Astrocyte (in vitro differentiated cells and primary cell): ENCODE measurements at places on chromosomes 6 and 20. TPM values are rescaled to one million over a fixed set of nuclear protein-coding genes. Genes with fewer than 3 reads are reported as not detected.

The AGER gene
- total RNA-seq = 7.5 and 9.9 TPM in 2 replicates

The ZNF334 gene
- 8.5 and 9.3 TPM in 2 replicates for total RNA-seq

The FGD2 gene
- not detected in 2 replicates for total RNA-seq

The DEFB132 gene
- total RNA-seq = not detected in 2 replicates

The ENPP5 gene
- 1.4 and 1.8 TPM in 2 replicates for total RNA-seq

The CTAGE9 gene
- not detected in 2 replicates for total RNA-seq

The BFSP1 gene
- 3.7 and 4.2 TPM in 2 replicates for total RNA-seq

The HLA-DRB1 gene
- total RNA-seq = 0.93 and 1.5 TPM in 2 replicates

The KCNB1 gene
- 0.38 and 0.48 TPM in 2 replicates for total RNA-seq

The TCP11 gene
- not detected in 2 replicates for total RNA-seq

DNA sequence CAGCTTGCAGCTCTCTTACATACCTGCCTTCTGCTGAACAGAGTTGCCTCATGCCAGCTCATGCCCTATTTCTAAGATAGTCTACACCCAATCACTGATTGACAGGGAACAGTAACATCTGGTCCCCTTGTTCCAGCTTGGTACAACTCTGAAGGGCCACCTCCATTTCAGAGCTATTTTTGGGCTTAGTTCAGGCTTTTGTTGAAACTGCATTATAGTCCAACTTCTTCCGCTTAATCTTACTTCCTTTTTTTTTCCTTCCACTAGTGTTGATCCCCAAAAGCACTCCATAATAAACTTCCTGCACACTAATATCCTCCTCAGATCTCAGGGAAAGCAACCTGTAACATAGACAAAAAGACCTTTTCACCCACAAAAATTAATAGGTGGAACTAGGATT is 65.7 kb upstream of the TNFRSF21 start:
- no peaks in the 10 kb centered on the region for H3K36me3 ChIP-seq
- H3K27ac ChIP-seq = no peak overlapping the region
- H3K27me3 ChIP-seq = peaks cover 2% of the 10 kb centered on the region

DNA sequence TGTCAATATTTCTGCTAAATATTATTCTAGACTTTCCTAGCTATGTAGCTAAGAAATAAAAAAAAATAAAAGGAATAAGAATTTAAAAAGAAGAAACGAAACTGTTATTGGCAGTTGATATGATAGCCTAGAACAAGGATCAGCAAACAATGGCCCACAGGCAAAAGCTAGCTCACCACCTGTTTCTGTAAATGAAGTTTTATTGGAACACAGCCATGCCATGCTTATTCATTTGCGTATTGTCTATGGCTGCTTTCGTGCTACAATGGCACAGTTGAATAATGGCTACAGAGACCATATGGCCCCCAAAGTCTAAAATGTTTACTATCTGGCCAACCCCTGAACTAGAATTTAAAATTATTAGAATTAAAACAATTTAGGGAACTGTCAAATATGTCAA is 952.6 kb upstream of the MAP3K7 start:
- no peaks in the 10 kb centered on the region for H3K36me3 ChIP-seq
- H3K27me3 ChIP-seq = no peaks in the 10 kb centered on the region
- H3K4me1 ChIP-seq = no peaks in the 10 kb centered on the region
- H3K27ac ChIP-seq = no peak overlapping the region
- no peak for DNase-seq

DNA sequence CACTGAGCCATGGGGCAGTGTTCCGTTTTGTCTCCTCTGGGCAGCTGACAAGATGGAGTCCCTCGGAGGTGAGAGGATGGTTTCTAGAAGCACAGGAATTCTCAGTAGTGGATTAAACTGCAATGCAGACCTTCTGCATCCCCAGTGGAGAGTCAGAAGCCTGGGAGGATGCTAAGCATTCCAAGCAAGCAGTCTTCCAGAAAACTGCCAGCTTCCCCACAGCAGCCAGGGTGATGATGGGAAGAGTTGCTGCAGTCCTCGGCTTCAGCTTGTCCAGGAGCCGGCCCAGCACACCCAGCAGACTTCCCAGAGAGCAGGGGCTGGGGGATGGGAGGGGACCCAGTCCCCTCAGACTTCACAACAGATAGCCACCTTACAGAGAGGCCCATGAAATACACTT is 163.6 kb downstream of the LY86 start:
- no peaks in the 10 kb centered on the region for H3K27me3 ChIP-seq
- no peak overlapping the region for H3K27ac ChIP-seq
- H3K4me1 ChIP-seq = peaks cover 7% of the 10 kb centered on the region
- H3K36me3 ChIP-seq = no peaks in the 10 kb centered on the region
- no peak overlapping the region for H3K4me3 ChIP-seq

- H3K27me3 ChIP-seq = peaks cover 11% of the 10 kb centered on the region
- no peaks in the 10 kb centered on the region for H3K36me3 ChIP-seq
- H3K4me3 ChIP-seq = no peak overlapping the region
- DNase-seq = no peak
- H3K4me1 ChIP-seq = no peaks in the 10 kb centered on the region
These were observed 98.2 kb downstream of the SMOC2 start for GRCh38 chr6:168538892-168539811.

DNA sequence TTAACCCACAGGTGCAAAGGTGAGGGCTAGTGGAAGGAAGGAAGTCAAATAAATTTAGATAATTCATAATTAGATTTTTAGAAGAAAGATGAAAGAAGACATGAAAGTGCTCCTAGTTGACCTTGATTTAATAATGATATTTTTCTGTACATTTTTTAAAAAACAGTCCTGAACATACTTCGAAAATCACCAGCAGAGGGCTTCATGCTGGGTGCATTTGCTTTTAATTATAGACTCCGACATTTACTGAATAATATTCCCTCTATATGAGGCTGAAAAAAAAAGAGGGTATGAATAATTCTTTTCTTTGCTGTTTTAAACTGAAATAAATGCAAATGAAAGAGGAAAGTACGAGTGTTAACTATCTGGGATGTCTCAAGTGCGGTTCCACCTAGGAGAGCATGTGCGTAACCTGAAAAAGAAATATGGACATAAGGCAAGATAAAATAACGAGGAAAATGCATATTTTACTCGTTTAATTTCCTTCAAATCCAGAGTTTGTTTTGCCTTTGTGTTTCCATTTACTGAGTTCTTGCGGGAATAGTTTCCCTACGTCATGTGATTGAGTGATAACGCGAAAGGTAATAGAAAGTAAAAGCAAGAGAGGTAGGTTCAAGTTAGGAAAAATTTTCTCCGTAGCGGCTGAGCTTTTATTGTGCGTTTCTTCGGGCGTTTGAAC is 3.1 kb upstream of the TFAP2B start:
- H3K27ac ChIP-seq = no peak overlapping the region
- no peak for DNase-seq
- peaks cover 3% of the 10 kb centered on the region for H3K4me1 ChIP-seq
- peaks cover 36% of the 10 kb centered on the region for H3K27me3 ChIP-seq
- H3K36me3 ChIP-seq = no peaks in the 10 kb centered on the region
- H3K4me3 ChIP-seq = peak overlapping the region; percentile 61

- H3K36me3 ChIP-seq = no peaks in the 10 kb centered on the region
- H3K27me3 ChIP-seq = no peaks in the 10 kb centered on the region
- no peak for DNase-seq
- H3K4me1 ChIP-seq = no peaks in the 10 kb centered on the region
- no peak overlapping the region for H3K27ac ChIP-seq
These were observed 74.1 kb downstream of the FAM83B start for GRCh38 chr6:54920628-54921027.

DNA sequence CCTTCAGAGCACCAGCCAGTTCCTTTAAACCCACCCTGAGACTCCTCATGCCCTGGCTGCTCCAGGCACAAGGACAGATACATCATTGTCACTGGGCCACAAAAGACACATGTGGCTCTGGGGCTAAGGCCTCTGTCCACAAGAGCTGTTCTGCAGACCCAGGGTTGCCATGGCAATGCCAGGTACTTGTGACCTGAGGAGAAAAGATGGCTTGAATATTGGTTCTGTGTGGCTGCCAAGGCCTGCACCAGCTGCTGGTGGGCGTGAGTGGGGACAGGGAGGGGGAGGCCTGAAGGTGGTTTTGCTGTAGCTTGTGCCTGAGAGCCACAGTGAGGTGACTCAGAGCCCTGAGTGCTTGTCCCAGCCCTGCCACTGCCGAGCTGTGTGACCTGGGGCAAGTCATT is 31.8 kb downstream of the SAYSD1 start:
- H3K27me3 ChIP-seq = no peaks in the 10 kb centered on the region
- DNase-seq = no peak
- no peaks in the 10 kb centered on the region for H3K4me1 ChIP-seq
- H3K4me3 ChIP-seq = no peak overlapping the region
- H3K36me3 ChIP-seq = no peaks in the 10 kb centered on the region

DNA sequence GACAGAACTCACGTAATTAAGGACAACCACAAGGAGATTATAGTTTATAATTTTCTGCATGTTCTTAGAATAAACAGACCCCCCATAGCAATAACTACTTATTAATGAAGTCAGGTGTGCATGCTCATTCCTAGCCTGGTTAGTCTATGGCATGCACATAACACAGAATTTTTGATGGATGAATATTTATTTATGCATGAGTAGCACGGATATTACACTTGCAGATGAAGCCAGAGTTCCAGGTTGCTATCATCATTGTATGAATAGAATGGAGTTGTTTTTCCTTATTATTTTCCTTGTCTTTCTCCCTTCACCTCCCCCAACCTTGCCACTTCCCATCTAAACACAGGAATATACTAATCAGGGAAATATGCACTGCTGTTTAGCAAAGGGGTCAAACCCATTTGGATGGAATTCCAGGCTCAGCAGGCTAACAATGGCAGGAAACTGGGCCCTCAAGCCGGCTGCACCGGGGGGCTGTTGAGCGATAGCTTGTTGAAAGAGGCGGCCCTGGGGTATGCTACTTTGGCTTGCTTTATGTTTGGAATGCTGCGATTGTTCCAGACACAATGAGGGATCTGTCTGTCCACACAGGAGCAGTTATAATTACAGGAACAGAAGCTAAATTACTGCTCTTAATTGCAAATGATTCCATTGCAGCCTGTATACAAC is 112.6 kb downstream of the TMEM170B start:
- no peaks in the 10 kb centered on the region for H3K27me3 ChIP-seq
- no peak overlapping the region for H3K4me3 ChIP-seq
- H3K36me3 ChIP-seq = no peaks in the 10 kb centered on the region
- H3K4me1 ChIP-seq = peaks cover 46% of the 10 kb centered on the region
- H3K27ac ChIP-seq = peak overlapping the region; percentile 91
- peak; percentile 89 for DNase-seq

DNA sequence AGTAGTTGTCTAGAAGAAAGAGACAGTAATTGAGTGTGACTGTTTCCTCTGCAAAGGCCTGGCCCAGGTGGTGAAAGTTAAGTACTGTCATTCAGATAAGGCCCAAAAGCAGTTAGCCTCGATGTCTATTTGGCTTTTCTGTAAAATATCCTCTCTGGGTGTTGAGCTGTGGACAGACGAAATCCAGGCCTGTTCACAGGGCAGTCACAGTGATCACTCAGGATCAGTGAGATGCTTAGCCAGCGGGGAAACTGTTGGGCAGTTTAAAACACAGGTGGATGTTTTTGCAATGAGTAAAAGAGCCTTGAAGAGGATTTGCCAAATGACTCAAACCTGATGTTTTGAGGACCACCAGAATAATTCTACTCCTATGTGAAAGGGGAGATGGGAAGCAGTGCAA is 22.0 kb upstream of the PRDM1 start:
- DNase-seq = no peak
- H3K4me1 ChIP-seq = peaks cover 8% of the 10 kb centered on the region
- H3K36me3 ChIP-seq = no peaks in the 10 kb centered on the region
- no peak overlapping the region for H3K4me3 ChIP-seq
- peak overlapping the region; percentile 3 for H3K27ac ChIP-seq

DNA sequence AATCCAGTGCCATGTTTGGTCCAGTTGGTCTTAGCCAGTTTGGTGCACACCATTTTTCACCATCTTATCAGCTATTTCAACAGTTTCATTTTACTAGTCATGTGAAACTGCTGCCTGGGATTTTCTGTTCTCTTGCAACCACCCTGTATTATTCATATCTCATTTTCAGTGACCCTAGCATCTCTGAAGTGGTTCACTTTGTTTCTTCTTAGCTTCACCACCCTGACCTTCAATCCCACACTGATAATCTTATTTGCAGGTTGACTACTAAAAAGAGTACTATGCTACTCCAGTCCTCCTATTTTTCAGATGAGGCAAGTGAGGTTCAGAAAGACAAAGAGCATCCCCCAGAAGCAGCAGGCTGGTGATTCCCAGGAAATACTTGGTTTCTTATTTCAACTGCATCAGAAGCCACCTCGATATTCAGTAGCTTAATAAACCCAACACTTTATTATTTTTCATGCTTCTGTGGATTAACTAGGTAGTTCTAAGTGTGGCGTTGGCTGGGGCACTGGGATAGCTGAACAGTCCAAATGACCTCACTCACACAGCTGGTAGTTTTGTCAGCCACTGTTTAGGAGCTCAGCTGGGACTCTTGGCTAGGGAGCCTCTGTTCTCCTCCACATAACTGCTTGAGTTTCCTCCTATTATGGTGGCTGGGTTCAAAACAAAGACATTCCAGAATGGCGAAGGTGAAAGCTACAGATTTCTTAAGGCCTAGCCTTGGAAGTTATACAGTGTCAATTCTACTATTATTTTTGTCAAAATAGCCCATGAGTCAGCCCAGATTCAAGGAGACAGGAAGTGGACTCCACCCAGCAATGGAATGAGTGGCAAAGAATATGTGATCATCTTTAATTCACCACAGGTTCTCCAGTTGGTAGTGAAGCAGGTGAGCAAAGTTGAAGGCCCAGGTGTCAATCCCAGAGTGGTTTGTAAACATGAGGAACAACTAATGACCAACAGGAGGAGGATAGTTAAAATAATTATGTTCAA is 40.6 kb downstream of the BPIFB4 start:
- no peak overlapping the region for H3K27ac ChIP-seq
- no peaks in the 10 kb centered on the region for H3K4me1 ChIP-seq
- H3K36me3 ChIP-seq = no peaks in the 10 kb centered on the region

- no peak overlapping the region for H3K4me3 ChIP-seq
- H3K4me1 ChIP-seq = no peaks in the 10 kb centered on the region
- no peaks in the 10 kb centered on the region for H3K27me3 ChIP-seq
- DNase-seq = no peak
- no peak overlapping the region for H3K27ac ChIP-seq
- no peaks in the 10 kb centered on the region for H3K36me3 ChIP-seq
These were observed 246.1 kb upstream of the RIN2 start for GRCh38 chr20:19511931-19512330.

- H3K36me3 ChIP-seq = no peaks in the 10 kb centered on the region
- H3K27me3 ChIP-seq = no peaks in the 10 kb centered on the region
- H3K4me1 ChIP-seq = no peaks in the 10 kb centered on the region
- no peak overlapping the region for H3K4me3 ChIP-seq
- no peak overlapping the region for H3K27ac ChIP-seq
These were observed 689.7 kb downstream of the EPM2A start for GRCh38 chr6:145045582-145045981.

GRCh38 chr20:32962053-32962452 is 42.2 kb downstream of the SUN5 start:
- H3K36me3 ChIP-seq = no peaks in the 10 kb centered on the region
- no peaks in the 10 kb centered on the region for H3K4me1 ChIP-seq
- DNase-seq = no peak
- H3K27me3 ChIP-seq = no peaks in the 10 kb centered on the region

- no peaks in the 10 kb centered on the region for H3K27me3 ChIP-seq
- DNase-seq = no peak
- H3K4me1 ChIP-seq = peaks cover 23% of the 10 kb centered on the region
- H3K27ac ChIP-seq = peak overlapping the region; percentile 94
- peak overlapping the region; percentile 65 for H3K4me3 ChIP-seq
- no peaks in the 10 kb centered on the region for H3K36me3 ChIP-seq
These were observed 723 bp upstream of the ARID1B start for GRCh38 chr6:156776470-156776839.
